ENCODE measurements at places on chromosomes 7 and 10.

DNA sequence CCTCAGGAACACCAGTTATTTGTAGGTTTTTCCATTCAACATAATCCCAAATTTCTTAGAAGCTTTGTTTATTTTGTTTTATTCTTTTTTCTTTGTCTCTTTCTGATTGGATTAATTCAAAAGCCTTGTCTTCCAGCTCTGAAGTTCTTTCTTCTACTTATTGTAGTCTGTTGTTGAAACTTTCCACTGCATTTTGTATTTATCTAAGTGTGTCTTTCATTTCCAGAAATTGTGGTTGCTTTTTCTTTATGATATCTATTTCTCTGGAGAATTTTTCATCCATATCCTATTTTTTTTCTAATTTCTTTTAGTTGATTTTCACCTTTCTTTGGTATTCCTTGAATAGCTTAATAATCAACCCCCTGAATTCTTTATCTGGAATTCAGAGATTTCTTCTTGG lies 58.5 kb downstream of the SLC18A2 start:
- DNase-seq = no peak

- DNase-seq = no peak
Measured at GRCh38 chr7:46572691-46573090, 651.6 kb upstream of the IGFBP3 start.

- DNase-seq = no peak
Measured at GRCh38 chr7:76338298-76339084, 20.3 kb downstream of the YWHAG start.

DNA sequence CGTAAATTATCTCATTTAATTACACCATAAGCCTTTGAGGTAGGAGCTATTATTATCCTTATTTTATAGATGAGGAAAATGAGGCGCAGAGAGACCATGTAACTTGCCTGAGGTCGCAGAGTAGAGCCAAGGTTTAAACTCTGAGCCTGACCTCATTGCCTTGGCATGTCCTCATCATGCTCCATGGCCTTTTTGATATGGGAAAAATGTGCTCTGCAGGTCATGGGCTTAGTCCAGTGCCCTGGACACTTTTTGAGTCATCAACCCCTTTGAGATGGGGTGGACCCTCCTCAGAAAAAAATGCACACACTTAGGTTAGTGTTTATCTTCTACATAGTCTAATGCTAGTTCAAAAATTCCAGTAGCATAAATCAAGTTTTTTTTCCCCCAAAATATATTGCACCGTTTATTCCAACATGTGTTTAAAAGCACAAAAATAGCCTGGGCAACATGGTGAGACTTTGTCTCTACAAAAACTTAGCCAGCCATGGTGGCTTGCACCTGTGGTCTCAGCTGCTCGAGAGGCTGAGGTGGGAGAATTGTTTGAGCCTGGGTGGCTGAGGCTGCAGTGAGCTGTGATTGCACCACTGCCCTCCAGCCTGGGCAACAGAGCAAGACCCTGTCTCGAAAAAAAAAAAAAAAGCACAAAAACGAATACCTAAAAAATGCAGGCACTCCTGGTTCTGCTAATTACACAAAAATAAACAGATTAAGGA lies 28.6 kb upstream of the TMEM178B start:
- no peak for DNase-seq

DNA sequence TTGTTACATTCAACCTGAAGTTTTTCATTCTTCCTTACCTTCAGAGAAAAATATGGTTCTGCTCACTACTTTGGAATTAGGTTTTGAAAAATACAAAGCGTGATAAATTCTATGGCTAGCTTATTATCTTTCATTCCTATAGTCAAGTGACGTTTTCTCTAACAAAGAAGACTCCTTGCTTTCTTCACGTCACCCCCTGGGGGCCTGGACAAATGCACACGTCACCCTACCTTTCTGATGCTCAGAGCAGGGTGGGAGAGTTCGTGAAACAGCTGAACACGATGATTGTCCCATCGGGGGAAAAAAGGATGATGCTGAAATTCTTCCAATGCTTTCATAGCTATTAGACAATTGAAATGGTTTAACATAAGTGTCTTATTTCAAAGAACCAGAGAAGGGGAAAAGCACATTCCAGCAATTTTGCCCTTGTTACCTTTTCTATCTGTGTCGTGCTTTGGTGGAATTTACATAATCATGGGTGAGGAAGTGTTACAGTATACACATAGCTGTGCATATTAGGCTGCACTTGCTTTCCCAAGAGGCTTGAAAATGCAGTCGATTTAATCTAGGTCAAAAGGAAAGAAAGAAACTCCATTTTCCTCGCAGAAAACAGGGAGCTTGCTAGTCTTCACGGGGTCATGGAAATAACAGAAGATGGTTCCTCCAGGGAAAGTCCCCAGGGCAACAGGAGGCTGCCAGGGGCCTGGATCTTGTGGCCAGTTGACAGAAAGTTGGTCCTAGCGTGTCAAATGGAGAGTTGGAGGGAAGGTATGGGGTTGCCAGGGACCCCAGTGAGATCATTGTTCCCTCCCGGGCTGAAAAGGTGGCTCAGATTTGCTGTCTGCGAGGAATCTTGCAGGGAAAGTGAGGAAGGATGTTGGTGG lies 189.2 kb downstream of the CELF2 start:
- no peak for DNase-seq

GRCh38 chr7:155856656-155857055 lies 44.4 kb upstream of the SHH start:
- DNase-seq = no peak

DNA sequence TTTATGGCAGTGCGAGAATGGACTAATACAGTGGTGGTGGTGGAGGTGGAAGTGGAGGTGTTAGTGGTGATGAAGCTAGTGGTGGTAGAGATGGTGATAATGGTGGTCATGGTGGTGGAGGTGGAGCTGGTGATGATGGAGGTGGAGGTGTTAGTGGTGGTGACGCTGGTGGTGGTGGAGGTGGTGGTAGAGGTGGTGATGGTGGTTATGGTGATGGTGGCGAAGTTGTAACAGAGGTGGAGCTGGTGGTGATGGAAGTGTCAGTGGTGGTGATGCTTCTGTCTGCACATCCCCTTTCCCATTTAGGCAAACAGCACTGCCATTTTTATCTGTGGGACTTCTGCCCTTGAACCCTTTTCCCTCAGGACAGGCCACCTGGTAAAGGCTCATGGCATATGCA lies 7.4 kb upstream of the PTPRN2 start:
- no peak for DNase-seq

GRCh38 chr7:155893664-155894063 lies 81.4 kb upstream of the SHH start:
- no peak for DNase-seq

DNA sequence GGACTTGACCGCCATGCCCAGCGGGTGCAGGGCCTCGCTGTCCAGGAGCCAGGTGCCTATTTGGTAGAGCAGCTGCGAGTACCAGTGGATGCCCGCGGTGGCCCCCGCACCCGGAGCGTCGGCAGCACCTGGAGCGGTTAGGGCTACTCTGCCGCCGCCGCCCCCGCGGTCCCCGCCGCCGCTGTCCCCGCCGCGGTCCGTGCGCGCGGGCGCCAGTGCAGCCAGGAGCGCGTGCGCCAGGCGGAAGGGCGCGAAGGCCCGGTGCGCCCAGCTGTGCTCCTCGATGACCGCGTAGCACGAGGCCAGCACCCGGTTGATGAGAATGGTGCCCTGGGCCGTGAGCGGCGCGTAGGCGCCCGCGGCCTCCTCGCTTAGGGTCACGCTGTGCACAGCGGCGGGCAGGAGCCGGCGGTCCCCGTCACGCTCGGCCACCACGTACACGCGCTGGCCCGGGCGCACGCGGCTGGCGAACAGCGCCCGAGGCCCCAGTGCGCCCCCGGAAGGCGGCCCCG lies 9.3 kb downstream of the SHH start:
- DNase-seq = no peak

- no peak for DNase-seq
Measured at GRCh38 chr7:81845744-81846241, 75.9 kb upstream of the HGF start.

GRCh38 chr7:1052031-1052818 lies 7.9 kb downstream of the GPR146 start:
- no peak for DNase-seq

GRCh38 chr10:2212244-2212834 lies 475.0 kb upstream of the ADARB2 start:
- no peak for DNase-seq

GRCh38 chr10:48523212-48523819 lies 81.6 kb downstream of the ARHGAP22 start:
- DNase-seq = no peak

- no peak for DNase-seq
Measured at GRCh38 chr10:129170812-129171211, 296.2 kb upstream of the MGMT start.

GRCh38 chr7:19121977-19122588 lies 4.6 kb upstream of the TWIST1 start:
- peak; percentile 8 for DNase-seq

- DNase-seq = no peak
Measured at GRCh38 chr10:47244560-47245500, 55.2 kb upstream of the GDF10 start.

DNA sequence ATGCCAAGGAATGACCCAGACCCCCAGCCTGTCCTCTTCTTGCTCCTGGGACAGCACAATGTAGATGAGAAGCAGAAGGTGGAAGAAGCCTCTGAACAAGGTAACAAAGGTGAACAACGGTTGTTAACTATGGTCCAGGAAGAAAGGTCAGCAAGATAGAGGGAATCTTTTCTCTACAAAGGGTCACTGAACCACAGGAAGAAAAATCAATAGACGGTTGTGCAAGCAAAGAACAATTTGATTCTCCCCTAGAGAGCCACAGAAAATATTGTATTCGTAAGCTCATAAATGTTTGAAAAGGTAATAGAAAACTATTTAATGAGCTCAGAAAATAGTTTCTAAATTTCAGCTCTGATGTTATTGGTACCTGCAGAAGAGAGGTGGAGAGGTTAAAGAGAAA lies 111.3 kb downstream of the ST8SIA6 start:
- no peak for DNase-seq

GRCh38 chr7:14622559-14622958 lies 280.0 kb downstream of the DGKB start:
- no peak for DNase-seq

DNA sequence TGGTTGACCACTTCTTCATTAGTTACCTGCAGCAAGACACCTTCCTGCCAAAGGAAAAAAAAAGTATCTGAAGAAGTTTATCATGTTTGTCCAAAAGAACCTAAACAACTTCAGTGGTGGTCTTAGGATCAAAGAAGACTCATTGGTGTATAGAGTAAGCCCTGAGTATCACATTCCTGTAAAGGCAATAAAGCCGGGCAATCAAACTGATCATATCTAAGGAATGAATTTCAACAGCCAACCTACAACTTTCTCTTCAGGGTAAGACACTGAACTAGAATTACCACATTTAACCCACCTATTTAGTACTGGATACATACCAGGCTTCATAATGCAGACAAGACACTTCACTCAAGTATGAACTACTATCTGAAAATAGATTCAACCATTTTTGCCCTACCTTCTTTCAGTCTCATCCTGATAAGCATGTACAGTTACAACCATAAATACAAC lies 10.1 kb downstream of the HNRNPA2B1 start:
- DNase-seq = no peak

- DNase-seq = no peak
Measured at GRCh38 chr7:146768957-146769356, 652.4 kb downstream of the CNTNAP2 start.

DNA sequence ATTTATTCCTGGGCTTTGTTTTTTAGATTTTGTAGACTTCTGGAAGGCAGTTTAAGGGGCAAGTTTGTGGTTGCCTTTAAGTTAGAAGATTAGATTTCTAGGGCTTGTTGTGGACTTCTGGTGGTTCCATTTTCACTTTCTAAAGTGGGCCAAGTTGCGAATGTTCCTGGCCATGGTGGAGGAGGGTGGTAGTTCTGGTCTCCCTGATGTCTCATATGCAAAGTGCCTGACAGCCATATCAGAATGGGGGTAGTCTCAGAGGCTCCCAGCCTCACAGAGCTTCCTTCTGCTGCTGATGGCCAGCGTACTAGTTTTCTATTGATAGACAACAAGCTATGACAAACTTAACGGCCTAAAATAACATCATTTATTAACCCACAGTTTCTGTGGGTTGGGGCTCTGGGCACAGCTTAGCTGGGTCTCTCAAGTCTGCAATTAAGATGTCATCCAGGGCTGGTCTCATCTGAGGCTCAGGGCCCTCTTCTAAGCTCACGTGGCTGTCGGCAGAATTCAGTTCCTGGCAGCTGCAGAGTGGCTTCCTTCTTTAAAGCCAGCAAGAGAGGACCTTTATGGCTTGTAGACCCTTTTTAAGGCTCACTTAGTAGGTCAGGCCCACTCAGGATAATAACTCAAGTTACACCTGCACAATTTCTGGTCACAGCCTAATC lies 44.8 kb downstream of the BMPER start:
- DNase-seq = no peak

GRCh38 chr7:135939261-135939812 lies 37.8 kb downstream of the MTPN start:
- DNase-seq = no peak

DNA sequence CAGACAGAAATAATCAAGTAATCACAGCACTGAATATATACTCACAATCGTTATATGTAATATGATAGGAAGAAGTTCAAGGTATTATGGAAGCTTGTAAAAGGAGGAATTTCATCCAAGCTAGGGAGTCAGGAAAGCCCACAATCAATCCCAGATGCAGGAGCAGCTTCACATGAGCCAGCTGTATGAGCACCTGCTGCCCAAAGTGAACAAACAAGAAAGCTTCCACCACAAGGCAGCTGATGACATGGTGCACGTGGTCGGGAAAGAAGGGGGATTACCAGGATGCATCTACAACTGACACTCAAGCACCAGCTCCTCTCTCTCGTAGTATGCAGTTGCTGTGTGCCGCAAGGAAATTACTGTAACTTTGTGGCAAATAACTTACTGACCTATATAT lies 225.2 kb downstream of the XPNPEP1 start:
- no peak for DNase-seq

- no peak for DNase-seq
Measured at GRCh38 chr7:47402941-47403866, 178.7 kb downstream of the TNS3 start.

GRCh38 chr7:108973075-108973474 lies 403.4 kb downstream of the DNAJB9 start:
- DNase-seq = no peak

GRCh38 chr10:22478555-22479334 lies 133.4 kb downstream of the SPAG6 start:
- DNase-seq = no peak

GRCh38 chr10:26837139-26837538 lies 23.6 kb downstream of the ABI1 start:
- no peak for DNase-seq

DNA sequence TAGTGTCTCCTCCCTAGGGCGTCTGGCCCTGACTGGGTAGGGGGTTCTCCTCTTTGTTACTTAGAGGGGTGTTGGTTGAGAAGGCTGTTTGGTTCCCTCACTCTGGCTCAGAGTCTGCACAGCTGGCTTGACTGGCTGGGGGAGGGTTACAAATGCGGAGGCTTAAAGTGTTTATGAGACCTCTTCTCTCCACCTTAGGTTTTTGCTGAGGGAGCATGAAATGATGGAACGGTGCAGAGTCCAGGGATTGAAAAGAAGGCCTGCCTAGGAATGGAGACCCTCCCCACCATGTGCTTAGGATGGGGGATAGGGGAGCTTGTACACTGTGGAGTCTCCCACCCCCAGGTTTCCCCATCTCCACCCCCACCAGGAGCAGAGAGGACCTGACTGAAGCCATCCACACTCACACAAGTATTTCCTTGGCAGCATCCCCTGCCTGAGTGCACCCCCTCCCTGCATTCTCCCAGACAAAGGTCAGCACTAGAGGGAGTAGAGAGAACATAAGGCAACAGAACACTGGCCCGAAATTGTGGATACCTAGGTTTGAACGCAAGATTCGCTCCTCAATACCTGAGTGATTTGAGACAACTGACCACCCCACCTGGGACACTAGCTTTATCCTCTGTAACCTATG lies 1.7 kb upstream of the LDB1 start:
- DNase-seq = no peak
